ENCODE measurements at places on chromosomes 7 and 10. TPM values are rescaled to one million over a fixed set of nuclear protein-coding genes. Genes with fewer than 3 reads are reported as not detected.

Gene OR2A12
- total RNA-seq = not detected

Gene SPDYE2B
- not detected for total RNA-seq

Gene PTF1A
- total RNA-seq = not detected

Gene LMBR1
- total RNA-seq = 76.2 TPM

Gene ATP5F1C
- total RNA-seq = 126 TPM

Gene OR13A1
- total RNA-seq = under 0.01 TPM

Gene SEMA4G
- total RNA-seq = 0.54 TPM

Gene C10orf67
- not detected for total RNA-seq

Gene GRM3
- not detected for total RNA-seq

Gene MAGI2
- total RNA-seq = 2.7 TPM

Gene SEMA3C
- total RNA-seq = 14.3 TPM

Gene RNF32
- total RNA-seq = 0.27 TPM

Data from hematopoietic multipotent progenitor cell (in vitro differentiated cells).